ENCODE measurements at places on chromosomes 4 and X.

GRCh38 chr4:46648088-46648744 lies 258.3 kb upstream of the GABRA2 start:
- DNase-seq, result no peak

GRCh38 chr4:162952232-162952631 lies 214.5 kb downstream of the NAF1 start:
- no peak for DNase-seq

GRCh38 chr4:145808021-145808650 lies 128.2 kb downstream of the C4orf51 start:
- no peak for DNase-seq

DNA sequence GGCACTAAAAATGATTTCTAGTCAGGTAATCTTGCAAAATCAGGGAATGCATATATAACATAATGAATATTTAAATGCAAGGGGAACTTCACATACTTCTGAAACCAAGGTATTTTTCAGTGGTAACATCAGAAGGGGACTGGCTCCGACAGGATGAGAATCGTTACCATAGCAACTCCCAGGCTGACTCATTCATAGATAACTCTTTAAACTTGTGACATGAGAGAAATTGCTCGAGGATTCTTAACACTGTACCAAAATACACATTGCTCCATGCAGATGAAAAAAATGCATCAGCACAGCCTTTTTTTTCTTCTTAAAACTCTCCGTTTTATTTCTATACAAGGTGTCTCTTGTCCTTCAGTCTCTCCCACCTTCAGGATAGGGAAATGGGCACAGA lies 114.3 kb downstream of the GABRB1 start:
- DNase-seq, result no peak

- DNase-seq, result no peak
These were observed 209.0 kb downstream of the PPARGC1A start for GRCh38 chr4:23680671-23681518.

- DNase-seq, result peak; percentile 16
These were observed at the start of gene RAB9B for GRCh38 chrX:103831803-103832544. Gene RAB9B, minus strand, starts transcription at chrX:103832257. Its CDS starts 6,473 bp downstream, at chrX:103825784.

- no peak for DNase-seq
These were observed 15.4 kb upstream of the TBC1D19 start for GRCh38 chr4:26568446-26568994.

DNA sequence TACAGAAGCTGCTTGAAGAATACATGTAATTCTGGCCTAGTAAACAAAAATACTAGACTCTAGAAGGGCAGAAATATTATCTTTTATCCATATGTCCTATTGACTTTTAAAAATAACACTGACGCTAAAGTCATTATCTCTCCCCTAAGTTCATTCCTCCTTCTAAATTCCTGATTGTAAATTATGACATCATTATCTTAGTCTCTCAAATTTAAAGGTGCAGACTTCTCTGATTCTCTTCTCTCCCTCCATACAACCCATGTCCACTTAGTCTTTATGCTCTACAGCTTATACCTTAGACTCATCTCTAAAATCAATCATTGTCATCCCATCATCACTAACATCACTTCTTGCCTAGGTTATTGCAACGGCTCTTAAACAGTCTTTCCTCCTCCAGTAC lies 327.9 kb upstream of the GRIA3 start:
- no peak for DNase-seq

DNA sequence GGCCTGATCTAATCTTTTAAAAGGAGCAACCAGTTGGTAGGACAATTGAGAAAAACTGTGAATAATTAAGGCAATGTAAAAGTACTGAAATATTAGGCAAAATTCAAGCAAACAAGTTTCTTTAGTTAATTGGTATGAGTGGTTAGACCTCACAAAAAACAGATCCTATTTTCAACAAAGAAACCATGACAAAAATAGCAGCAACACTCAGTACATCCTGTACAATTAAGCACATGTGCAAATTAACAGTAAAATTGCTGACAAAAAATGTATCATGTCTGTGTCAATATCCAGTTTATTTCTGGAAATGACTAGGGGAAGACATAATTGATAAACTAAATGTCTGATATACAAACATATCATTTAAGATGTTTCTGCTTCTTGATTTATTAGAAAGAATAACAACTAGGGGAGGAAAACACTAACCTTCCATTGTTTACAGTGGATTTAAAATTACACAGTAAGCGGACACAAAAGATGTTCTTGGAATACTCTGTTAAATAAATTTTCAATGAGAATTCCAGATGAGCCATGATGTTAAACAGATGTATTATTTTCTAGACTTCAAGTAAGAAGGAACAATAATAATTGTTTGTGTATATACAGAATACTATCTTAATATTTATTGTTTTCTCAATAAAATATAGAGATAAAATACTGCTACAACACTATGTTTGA lies 638.9 kb downstream of the SPRY1 start:
- DNase-seq, result no peak

DNA sequence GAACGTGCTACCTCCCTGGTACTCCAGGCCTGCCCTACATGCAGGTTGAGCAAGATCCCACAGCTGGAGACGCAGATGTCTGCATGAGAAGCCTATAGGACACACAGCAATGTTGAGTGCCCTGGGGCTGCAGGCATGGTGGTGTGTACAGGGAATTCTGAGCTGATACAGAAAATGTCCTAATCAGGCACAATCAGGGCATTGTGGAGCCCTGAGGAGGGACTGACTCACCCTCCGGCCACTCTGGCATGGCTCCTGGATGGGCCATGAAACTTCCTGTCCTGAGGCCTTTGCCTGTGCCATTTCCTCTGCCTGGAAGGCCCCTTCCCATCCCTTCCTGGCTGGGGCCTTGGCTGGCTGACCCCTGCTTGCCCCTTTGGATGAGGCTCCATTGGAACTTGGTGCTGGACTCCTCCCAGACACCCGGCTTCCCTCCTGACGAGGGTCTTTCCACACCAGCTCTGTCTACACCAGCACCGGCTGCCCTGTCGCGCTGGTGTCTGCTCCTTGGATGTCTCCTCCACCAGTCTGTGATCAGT lies 16.7 kb upstream of the AFAP1 start:
- no peak for DNase-seq

DNA sequence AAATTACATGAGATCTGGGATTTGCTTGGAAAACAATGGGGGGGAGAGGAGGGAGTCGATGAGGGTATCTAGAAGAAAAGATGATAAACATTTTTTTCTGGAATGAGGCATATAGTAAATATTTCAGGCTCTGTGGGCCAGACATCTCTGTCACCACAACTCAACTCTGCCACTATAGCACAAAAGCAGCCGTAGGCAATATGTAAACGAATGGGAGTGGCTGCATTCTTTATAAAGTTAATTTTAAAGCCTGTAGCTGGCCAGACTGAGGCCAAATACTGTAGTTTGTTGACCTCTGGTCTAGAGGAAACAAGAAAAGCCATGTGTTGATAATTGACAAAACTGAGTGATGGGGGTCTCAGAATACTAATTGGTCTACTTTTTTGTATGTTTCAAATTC lies 14.1 kb upstream of the TCEANC start:
- no peak for DNase-seq

- no peak for DNase-seq
These were observed 432.2 kb downstream of the SMARCA1 start for GRCh38 chrX:129091097-129091496.

DNA sequence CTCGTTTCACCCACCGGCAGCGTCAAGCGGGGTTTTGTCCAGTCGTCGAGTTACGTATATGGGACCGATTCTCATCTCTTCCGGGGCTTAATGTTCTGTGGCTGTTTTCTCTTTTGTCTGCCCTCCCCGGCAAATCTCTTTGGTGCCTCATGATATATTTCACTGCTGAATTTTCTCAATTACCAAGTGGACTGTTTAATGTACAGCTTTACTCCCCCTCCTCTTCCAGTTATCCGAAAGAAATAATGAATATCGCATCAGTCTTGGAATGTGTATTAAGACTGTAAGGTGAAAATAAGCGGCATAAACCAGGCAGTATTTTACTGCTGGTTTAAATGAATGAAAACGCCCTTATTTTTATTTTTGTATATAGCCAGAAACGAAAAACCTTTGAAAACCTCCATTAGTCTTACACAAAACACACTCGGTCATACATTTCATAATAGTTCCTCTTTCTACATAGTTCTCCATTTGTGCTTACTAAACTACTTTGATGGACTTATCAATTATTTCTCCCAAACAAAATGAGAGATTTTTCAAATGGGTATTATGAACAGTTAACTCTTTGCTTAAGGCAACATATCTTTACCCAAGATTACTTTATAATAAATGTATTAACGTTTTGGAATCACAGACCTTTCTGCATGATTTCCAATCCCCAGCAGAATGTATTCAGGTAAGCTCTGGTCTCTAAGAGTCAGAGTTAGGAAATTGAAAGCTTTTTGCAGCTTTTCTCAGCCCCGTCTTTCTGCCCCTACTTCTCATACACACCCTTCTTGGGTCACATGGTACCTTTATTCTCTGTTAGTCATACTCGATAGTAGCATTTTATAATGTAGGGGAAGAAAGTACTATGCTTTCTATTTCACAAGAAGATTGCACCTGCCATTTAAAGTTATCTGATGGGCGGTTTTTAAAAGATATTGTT lies 979 bp downstream of the RP2 start:
- DNase-seq, result no peak

- no peak for DNase-seq
These were observed 117.8 kb upstream of the SPRY1 start for GRCh38 chr4:123278755-123279154.

DNA sequence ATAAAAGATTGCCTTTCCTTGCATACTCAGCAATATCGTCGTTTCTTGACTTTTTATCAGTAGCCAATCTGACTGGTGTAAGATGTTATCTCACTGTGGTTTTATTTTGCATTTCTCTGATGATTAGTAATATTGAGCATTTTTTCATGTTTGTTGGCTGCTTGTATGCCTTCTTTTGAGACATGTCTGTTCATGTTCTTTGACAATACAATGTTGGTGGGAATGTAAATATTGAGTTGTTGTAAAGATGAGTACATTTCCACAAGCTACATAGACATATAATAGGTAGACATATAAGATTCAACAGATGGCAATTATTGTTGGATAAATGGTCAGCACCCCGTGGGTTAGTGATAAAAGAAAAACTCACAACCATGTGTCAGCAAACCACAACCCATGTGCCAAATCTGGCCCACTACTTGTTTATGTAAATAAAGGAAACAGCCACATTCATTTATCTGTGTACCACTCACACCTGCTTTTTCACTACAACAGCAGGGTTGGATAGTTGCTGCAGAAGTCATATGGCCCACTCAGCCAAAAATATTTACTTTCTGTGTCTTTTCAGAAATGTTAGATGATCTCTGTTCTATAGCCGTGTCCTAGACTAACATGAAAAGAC lies 153.1 kb upstream of the VCX start:
- no peak for DNase-seq

DNA sequence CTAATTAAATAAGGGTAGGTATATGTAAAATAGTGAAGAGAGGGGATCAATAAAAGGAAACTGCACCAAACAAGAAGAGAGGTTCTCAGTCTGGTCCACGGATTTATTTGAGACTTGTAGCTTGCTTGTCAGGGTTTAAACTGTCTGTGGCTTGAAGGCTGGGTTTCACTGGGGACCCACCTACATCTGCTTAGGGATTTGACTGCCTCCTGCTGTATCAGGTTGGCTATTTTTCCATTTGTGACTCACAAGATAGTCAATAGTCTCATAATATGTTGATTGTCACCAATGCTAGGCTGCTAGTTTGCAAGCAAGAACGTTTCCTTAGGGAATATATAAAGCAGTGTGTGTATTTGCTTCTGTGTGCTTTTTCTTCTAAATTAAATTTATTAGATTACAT lies 1950.7 kb upstream of the IGFBP7 start:
- DNase-seq, result no peak

GRCh38 chr4:13522282-13523104 lies 21.8 kb downstream of the NKX3-2 start:
- no peak for DNase-seq

DNA sequence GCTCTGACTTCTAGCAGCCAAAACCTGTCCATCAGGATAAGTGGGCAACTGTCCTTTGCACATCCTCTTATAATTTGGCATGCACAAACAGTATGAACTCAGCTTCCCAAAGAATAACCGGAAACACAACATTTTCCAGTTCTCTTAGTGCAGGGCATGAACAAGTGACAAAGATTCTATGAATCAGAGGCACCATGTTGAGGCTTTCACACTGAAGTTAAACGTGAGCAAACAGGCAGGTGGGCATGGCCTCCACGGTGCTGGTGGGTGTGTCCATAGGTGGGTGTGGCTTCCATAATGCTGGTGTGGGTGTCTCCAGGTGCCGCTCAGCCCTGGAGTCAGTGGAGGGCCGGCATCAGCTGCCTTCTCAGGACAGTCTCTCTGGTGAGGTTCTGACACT lies 196.5 kb downstream of the SMIM20 start:
- no peak for DNase-seq

- no peak for DNase-seq
These were observed 110.5 kb downstream of the KDR start for GRCh38 chr4:55014876-55015275.

- DNase-seq, result no peak
These were observed 163.3 kb upstream of the PRDX4 start for GRCh38 chrX:23503835-23504539.

GRCh38 chrX:112642349-112642748 lies 37.4 kb downstream of the LHFPL1 start:
- no peak for DNase-seq

- DNase-seq, result no peak
These were observed 27.8 kb upstream of the PSAPL1 start for GRCh38 chr4:7462509-7462971.

DNA sequence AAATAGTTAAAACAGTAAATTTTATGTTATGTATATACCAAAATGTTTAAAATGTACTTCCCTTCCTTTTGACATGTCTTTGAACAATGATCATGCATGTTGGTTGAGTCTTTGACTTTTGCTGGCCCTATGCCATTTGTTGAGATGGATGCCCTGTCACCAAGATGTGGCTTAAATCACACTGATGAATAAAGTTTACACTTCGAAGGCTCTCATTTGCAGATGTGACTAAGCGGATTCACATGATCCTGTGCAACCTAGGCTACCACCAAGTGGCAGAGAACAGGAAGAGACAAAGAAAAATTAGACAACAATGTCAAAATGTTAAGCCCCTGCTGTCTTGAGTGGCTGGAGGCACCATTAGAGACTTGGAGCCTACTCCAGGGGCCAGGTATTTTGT lies 139.9 kb downstream of the RAB28 start:
- no peak for DNase-seq

DNA sequence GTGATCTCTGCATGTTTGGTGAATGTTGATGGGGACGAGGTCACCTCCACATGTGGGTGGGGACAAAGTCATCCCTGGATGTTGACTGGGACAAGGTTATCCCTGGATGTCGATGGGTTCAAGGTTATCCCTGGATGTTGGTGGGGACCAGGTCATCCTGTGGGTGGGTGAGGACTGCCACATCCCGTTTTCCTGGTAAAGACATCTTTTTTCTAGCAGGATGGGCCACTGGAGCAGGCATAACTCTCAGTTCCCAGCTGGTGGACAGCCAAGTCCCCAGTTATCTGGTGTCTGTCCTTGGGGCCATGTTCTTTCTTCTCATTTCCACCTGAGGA lies 28.3 kb upstream of the PLCXD1 start:
- no peak for DNase-seq

DNA sequence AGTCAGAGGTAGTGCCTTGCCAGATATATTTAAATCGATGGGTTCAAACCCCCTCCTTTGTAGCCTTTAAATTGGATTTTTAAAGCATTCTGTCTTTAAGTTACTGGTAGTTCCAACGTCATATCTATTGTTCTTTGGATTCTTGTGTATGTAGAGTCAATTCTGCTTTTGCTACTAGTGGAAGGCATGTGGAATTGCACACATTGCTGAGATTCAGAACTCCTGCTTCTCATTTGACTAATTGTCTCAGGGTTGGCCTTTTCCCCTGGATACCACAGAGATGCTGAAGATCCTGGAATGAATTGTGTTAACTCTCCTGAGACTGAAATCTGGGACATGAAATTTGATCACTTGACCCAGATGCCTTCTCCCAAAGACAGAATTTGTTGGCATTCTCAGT lies 328.3 kb upstream of the RPS6KA3 start:
- DNase-seq, result no peak

All from D721Med (cell line).